ENCODE measurements at places on chromosomes 5 and 9.

GRCh38 chr5:72036951-72037350, 70.3 kb upstream of the MAP1B start:
- DNase-seq = no peak

DNA sequence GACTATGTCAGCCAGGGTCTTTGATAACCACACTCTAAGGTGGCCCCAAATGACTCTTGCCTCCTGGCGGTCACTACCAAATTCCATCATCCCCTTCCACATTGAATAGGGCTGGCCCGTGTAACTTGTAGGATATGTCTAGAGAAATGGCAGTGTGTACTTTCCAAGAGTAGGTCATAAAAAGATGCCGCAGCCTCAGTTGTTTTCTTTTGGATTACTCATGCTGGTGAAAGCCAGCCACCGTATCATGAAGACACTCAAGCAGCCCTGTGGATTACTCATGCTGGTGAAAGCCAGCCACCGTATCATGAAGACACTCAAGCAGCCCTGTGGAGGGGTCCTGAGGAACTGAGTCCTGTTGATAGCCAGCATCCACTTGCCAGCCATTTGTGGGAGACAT, 172.0 kb upstream of the TBC1D2 start:
- DNase-seq = no peak

DNA sequence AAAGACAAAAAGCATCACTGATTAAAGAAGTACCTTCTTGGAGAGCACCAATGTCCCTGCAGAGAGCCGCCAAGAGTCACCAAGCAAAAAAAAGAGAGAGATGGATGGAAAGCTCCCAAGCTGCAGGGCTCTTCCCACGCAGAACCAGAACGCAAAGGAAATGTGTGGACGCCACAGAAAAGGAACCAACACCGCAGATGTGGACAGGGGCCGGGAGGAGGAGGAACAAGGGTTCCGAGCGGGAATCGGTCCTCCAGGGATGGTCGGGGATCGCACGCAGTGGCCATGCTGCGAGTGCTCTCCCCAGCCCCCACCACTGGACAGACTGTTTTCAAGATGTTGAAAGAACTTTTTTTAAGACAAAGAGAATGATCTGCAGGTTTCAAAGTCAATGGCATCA, 40.2 kb upstream of the ZNF354A start:
- no peak for DNase-seq

GRCh38 chr9:135228345-135228982, 141.0 kb downstream of the OLFM1 start:
- DNase-seq = no peak

GRCh38 chr9:16867576-16868311, 2.7 kb downstream of the BNC2 start:
- DNase-seq = no peak

- no peak for DNase-seq
Measured at GRCh38 chr5:56900858-56901578, 8.4 kb upstream of the SETD9 start.

- no peak for DNase-seq
Measured at GRCh38 chr9:80061940-80062339, 490.2 kb downstream of the TLE4 start.

DNA sequence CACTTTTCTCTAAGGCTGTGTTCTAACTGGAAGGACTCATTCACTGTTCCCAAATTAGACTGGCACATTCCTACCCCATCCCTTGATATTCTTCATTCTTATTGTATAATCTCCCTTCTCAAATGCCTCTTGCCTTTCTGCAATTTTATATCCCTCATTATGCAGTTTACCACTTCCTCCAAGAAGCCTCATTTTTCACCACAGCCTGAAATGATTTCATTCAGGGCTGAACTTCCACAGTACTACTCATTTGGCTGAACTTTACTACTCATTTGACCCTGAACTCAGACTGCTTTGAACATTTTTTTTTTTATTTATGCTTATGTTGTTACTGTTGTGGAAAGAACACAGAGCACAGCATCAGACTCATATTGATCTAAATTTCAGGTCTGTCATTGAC, 32.7 kb downstream of the GRIA1 start:
- no peak for DNase-seq

DNA sequence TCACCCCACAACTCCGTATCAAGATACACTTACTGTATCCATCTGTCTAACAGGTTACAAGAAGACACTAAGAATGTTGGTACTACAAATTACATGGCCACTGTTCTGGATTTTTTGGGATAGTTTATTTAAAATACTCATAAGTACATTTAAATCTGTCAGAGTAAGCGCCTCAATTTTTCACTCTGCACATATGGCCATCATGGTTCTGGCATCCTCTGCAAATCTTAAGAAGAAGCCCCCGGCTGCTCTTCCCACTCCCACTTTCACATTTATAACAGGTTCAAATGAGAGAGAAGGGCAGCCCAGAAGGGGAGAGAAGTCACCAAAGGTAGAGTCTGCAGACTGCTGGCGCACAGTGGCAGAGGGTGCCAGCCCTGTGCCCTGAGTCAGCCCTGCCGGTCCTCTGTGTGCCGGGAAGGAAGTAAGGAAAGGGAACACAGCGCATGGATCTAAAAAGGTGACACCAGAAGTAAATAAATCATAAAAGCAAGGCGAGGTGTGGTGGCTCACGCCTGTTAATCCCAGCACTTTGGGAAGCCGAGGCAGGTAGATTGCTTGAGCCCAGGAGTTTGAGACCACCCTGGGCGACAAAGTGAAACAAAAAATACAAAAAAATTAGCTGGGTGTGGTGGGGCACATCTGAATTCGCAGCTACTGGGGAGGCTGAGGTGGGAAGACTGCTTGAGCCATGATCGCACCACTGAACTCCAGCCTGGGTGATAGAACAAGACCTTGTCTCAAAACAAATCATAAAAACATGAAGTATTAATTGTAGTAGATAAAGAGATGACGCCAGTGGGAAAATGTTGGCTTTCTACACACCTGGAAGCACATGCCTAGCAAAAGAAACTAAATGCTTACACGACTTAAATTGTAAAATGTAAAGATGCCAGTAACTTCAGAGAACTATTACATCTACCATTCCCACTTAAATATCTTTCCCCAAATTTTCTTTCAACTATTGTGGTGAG, 30.0 kb downstream of the RNF130 start:
- DNase-seq = no peak

DNA sequence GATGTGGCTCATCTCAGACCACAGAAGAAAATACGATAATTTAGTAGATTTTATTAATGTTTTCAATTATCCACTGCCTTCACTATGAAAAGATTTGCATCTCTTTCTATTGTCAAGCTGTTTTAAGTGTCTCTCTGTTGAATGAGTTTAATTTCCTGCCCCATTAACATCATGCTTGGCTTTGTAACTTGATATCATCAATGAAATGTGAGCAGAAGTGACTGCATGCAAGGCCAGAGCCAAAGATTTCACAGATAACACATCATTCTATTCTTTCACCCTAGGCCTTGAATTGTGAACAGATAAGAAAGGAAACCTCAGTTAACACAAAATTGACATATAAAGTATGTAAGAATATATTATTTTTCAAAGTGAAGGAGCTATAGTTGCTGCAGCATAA, 986.4 kb upstream of the CDH18 start:
- no peak for DNase-seq

- no peak for DNase-seq
Measured at GRCh38 chr5:119792161-119792799, 162.9 kb downstream of the FAM170A start.

GRCh38 chr5:168852329-168852728, 273.2 kb upstream of the PANK3 start:
- no peak for DNase-seq

- peak; percentile 26 for DNase-seq
Measured at GRCh38 chr9:6054280-6055099, 39.1 kb upstream of the RANBP6 start.

DNA sequence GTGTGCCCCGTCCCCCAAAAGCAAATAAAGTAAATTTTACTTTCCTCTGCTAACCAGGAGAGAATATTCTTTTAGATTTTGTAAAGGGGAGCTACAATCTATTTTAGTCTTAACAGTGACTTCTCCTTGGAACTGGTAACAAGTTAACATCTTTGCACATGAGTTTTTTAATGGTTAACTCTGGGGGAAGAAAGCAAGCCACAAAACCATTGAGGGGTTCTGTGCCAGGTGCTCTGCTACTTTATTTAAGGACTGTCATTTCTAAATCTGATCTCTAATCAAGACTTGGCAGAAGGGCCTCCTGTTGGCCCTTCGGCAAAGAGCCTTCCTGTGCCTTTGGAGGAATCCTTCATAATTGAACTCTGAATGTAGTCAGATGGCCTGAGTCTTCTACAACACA, 153.4 kb downstream of the SLC12A2 start:
- DNase-seq = no peak
